ENCODE measurements at places on chromosomes 3 and 15. TPM values are rescaled to one million over a fixed set of nuclear protein-coding genes. Genes with fewer than 3 reads are reported as not detected.

A4GNT gene
- total RNA-seq, result not detected

SLC35G2 gene
- 5.4 TPM for total RNA-seq

ZBBX gene
- total RNA-seq, result 1.2 TPM

LMAN1L gene
- not detected for total RNA-seq

ARPP19 gene
- 160 TPM for total RNA-seq

KBTBD8 gene
- total RNA-seq, result 1.8 TPM

CHRD gene
- 16.8 TPM for total RNA-seq
